Muscle of arm (tissue), 14 donors: ENCODE measurements at places on chromosomes 6 and 20. TPM values are rescaled to one million over a fixed set of nuclear protein-coding genes. Genes with fewer than 3 reads are reported as not detected.

DNA sequence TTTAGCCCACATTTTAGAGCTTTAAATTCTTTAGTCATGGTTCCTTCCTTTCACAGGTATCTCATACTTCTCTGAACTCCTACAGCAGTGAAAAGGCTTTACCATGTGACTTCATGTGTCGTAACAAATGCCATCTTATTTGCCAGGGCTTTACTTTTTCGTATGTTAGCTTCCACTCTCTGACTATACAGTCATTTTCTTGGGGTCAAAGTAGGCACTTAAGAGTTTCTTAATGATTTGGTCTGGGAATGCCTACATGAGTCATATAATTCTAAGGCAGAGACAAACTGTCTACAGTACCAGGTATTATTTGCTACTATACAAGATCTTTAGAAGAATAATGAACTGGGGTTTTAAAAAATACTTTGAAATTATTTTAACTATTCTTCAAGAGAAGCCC lies 15.0 kb downstream of the RAB23 start:
- no peak for DNase-seq

DNA sequence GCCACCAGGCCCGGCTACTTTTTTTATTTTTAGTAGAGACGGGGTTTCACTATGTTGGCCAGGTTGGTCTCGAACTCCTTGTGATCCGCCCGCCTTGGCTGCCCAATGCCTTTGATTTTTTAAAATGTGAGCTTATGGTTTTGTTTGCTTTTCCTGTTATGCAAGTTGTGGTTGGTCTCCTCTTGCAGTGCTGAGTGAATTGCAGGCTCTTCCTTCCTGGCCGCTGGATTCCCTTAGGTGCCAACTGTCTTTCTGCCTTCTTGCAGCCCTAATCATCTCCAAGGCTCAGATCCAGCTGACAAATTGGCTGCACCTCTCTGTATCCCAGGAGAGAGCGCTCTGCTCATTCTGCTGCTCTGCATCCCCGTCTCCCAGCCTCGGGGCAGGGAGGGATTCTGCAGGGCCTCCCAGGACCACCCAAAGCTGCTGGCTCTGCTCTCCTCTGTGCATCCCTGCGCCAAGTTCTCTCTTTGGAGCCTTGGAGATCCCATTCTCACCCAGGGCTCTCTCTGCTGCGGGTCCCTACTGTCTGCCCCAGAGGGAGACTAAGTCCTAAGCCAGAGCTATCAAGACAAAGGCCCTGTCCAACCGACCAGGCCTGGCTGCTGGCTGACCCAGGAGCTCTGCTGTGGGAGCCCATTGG lies 14.1 kb upstream of the EMILIN3 start:
- no peak for DNase-seq

DNA sequence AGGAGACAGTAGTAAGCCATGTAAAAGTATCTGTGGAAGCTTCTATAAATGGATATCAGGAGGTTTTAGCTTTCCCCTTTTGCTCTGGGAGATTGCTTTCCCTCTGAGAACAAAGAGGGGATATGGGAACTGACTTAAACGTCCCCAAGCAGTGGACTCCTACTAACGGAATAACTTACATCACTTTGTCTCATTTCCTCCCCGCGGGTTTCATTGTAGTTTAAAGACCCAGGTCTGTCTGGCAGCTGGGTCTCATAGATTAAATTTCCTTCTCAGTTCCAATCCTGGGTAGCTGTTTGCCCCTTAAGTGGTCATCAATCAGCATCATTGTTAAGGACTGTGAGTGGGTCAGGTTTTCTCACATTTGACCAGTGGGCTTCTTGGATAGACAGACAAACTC lies 68.7 kb downstream of the PLAGL1 start:
- no peak for DNase-seq

GRCh38 chr6:43185391-43185985 lies 3.5 kb downstream of the CUL9 start:
- DNase-seq = no peak

DNA sequence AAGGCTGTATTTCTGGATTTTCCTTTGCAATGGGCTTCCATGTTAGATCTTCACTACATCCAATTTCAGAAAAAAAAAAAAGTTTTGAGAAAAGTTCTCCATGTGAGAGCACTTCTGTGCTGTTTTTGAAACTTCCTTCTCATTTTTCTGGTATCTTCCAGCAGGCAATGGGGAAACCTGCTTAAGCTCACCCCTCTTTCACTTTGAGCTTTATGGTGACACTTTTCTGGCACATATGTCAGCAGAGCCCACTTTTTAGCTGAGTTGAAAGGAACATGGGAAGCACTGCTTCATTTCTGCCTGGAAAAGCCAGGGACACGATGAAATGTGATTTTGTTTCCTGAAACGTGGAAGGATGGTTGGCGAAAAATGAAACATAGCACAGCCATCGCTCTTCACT lies 293.7 kb downstream of the PLCB1 start:
- no peak for DNase-seq

DNA sequence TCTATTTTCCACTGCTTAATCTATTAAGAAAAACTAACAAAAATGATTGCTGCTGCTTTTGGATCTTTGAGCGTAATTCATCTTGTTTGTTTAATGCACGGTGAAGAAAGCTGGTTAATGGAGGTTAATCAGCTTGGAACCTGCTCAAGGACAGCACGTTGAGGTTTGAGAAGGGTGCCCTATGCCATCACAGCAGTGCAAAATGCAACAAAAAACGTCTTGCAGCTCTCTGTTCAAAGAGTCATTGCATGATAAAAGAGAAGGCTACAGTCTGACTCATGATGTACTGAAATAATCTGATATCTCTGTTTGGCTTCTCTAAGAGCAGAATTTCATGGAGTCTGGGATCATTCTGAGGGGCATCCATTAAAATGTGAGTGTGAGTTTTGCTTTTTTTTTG lies 80.6 kb upstream of the PREP start:
- no peak for DNase-seq

DNA sequence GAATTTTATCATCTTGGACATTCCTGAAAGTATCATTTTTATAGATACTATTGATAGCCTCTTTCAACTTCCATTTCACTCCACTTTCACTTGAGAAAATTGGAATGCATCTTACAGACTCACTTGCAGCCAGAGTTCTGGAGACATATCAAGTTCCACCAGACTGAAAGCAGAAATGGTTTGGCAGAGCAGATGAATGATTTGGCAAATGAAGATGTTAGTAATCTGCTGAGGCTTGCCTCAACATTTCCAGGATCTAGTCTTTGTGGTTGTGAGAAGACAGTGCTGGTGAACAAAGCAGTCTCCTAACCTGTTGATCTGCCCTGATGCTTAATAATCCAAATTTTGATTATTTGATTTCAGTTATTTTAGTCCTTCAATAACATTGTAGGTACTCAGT lies 202.6 kb downstream of the TRDN start:
- DNase-seq = no peak

DNA sequence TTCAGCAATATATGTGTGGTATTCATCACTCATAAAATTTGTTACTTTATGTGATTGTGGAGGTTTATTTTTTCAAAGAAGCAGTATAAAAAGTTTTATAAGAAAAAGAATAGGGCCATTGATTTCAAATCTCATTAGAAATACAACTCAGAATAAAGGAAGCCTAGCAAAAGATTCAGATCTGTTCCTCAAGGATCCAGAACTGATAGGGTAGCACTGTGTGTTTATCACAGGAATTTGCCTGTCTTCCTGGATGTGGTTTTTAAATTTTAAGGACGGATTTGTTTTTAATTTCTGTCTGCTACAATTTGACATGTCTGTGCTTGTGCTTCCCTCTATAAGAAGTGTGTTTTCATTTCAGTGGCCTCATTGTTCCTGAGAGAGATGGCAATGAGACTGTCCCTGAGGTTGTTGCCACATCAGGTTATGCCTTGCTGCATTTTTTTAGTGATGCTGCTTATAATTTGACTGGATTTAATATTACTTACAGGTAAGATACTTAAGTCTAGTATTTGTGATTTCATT lies 74.6 kb downstream of the ATRN start:
- DNase-seq = no peak

DNA sequence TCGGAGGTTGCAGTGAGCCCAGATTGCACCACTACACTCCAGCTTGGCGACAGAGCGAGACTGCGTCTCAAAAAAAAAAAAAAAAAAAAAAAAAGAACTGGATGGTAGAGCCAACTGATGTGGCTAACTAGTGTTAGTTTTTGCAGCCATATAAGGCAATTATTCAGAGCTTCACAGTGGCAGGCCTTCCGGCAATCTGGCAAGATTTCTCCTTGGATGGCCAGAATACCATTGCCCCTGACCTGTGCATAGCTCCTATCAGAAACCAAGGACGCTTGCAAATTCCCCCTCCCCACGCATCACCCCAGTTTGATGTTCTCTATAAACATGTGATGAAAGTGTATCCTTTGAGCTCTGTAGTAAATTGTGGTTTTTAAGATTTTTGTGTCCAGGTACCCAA lies 127.0 kb downstream of the RNF144B start:
- no peak for DNase-seq

DNA sequence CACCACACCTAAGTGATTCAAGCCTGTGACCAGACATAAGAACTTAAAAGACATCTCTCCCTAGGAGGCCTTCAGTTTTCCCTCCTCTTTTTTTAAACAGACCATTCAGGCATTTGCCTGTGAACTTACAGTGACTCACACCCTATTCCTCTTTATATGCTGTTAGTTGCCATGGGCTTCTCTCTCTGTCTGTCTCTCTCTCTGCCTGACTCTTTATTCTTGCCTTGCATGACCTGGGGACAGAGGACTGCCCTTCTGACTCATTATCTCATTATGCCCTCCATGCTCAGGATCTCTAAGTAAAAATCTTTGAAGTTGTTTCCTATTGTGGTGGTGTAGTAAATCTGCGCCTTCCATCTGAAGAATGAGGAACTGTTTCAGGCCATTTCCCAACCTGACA lies 442.2 kb upstream of the MAN1A1 start:
- no peak for DNase-seq

DNA sequence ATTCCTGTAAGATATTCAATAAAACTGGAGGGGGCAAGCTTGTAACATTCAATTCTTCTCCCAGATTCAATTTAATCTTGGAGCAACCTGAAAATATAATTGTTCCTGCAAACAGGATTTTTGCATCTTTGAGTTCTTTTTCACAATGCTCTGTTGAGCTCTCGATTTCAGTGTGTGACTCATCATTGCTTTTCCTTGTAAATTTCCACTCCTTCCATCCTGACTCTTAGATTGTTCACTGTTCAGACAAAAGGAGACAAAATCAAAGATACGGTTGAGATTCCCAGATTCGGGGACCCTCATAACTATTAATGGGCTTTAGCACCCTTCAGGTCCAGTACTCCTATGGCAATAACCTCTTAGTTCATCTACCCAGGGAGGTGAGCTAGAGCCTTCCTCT lies 571.9 kb upstream of the CHD6 start:
- no peak for DNase-seq

GRCh38 chr20:12827816-12828385 lies 180.9 kb upstream of the SPTLC3 start:
- no peak for DNase-seq

- DNase-seq = peak; percentile 90
Measured at GRCh38 chr6:31087494-31088089, 24.8 kb downstream of the C6orf15 start.

DNA sequence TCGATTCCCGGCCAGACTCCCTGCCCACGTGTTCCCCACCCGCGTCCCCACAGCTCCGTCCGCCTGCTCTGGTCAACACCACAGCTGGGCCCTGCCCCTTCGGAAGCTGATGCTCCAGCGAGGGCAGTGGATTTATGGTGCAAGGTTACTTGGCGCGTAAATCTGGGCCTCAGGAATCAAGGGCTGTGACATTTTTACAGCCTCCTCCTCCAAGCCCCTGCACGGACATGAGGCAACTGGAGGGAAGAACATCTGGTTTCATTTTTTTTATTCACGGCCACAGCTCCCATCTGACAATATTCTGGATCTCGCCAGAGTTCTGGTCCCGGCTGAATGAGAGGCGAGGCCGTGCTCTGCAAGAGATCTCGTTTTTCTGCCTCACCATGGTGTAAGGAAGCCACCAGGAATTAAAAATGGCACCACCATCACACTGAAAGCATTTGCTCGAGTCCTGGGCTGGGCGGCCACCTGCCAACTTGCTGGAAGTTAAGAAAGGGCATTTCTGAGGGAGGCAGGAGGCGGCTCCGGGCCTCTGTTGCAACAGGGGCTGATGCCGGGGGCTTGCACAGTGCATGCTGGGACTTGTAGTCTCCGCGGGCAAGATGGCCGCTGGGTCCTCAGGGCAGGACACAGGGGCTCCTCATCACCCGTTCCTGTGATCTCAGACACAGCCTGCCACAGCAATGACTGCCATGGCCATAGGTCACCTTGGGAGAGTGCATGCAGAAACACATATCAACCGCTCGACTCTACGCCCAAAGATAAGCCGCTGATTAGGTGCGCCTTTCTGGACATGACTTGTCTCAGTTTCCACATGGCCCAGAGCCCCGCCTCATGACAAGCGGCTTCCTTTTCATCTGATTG lies 148.5 kb downstream of the LY86 start:
- DNase-seq = peak; percentile 76

DNA sequence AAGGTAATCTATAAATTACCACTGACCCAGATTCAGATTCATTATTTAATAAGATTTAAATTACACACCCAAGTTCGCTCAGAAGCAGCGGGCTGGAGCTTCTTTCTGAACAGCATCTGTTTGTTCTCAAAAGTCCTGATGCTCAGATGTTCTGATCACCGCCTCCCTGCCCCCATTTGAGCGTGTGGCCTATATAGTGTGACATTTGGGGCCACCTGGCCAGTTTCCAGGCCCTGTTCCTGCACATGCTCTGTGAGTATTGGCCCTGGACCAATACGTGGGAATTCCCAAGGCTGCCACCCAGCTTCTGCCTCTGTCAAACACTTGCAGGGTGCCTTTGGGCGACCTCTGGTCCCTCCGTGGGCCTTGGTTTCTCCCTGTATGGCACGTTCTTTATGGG lies 228.8 kb downstream of the TFAP2C start:
- no peak for DNase-seq

- DNase-seq = no peak
Measured at GRCh38 chr20:39533858-39534257, 571.7 kb downstream of the DHX35 start.

- no peak for DNase-seq
Measured at GRCh38 chr6:70388814-70389213, 24.5 kb upstream of the FAM135A start.

DNA sequence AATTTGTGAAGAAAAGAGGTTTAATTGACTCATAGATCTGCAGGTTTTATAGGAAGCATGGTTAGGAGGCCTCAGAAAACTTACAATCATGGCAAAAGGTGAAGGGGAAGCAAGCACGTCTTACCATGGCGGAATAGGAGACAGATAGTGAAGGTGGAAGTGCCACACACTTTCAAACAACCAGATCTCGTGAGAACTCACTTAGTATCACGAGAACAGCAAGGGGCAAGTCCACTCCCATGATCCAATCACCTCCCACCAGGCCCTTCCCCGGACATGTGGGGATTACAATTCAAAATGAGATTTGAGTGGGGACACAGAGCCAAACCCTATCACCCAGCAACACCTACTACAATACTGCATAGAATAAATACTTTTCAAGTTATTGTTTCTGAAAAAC lies 7.3 kb upstream of the HEBP2 start:
- no peak for DNase-seq

Gene C6orf15
- polyA plus RNA-seq = not detected

Gene PRL
- polyA plus RNA-seq = not detected

Gene KIAA1755
- polyA plus RNA-seq = 7.8 TPM

Gene DEFB121
- polyA plus RNA-seq = not detected

Gene POM121L2
- polyA plus RNA-seq = not detected

Gene PEX3
- polyA plus RNA-seq = 13.3 TPM

Gene PGBD1
- polyA plus RNA-seq = 6.5 TPM

Gene CABLES2
- 6.9 TPM for polyA plus RNA-seq
